ENCODE measurements at places on chromosomes 11 and 22.

GRCh38 chr22:17700778-17701177 is 62.2 kb downstream of the BCL2L13 start:
- no peak for DNase-seq

- DNase-seq = no peak
Measured at GRCh38 chr11:118238929-118239328, 13.2 kb downstream of the MPZL3 start.

- DNase-seq = no peak
Measured at GRCh38 chr22:39631381-39632286, 61.1 kb downstream of the CACNA1I start.

- DNase-seq = no peak
Measured at GRCh38 chr22:43272869-43273318, 70.3 kb downstream of the SCUBE1 start.

DNA sequence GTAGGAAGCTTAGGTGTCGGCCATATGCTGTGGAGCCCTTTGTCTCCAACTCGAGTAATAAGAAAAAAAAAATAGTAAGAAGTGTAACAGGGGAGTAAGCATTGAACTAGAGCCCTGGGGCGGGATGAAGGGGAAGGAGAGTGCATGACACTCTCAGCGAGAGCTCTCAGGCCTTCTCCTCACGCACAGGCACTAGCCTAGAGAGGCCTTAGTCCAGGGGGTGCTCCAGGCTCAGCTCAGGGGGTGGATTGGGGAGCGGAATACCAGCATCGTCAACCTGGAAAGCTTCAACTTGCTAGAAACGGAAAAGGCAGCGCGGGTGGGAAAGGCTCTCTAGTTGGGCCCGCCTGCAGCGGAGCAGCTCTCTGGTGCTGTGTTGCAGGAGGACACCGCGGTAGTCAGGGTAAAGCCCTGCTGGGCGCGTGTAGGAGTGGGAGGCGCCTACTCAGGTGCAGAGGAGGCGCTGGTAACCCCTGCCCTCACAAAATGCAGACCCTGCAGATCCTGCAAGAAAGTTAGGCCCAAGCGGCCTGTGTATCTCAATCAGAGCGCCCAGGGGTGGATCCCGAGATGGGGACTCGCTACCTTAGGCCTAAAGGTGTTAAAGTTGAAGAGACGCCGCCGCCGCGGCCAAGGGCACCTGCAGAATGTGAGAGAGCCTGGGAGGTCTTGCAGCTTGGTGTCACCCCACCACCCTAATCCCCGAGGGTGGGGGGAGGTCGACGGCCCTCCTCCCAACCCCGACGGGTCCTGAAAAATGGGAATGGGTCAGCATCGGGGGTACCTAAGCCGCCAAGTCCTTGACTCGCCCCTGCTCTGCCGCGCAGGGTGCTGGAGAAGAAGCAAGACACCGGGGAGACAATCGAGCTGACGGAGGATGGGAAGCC is 2.8 kb downstream of the SLC17A6 start:
- DNase-seq = no peak

GRCh38 chr11:69529001-69529400 is 47.5 kb downstream of the LINC01488 start:
- no peak for DNase-seq

DNA sequence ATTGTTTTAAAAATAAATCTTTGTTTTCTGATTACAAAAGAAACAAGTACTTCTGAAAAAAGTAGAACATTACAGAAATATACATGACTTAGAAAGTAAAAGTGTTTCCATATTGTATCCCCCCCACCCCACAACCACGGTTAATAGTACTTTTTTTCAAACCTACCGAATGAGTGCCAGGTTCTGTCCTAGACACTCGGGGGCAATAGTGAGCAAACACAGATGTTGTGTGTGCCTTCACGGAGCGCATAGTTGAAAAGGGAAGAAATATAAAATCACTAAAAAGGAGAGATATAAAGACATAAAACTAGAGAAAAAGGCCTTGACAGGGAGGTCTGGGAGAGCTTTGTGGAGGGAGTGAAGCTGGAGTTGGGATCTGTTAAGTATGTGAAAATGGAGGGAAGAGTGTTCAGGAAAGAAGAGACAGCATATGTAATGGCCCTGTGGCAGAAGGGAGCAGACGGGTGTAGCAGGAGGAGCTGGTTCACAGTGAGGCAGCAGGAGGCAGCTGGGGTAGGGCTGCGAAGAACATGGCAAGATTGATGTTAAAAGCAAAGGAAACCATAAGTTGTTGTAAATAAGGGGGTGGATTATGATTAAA is 42.1 kb upstream of the ALX4 start:
- no peak for DNase-seq
